ENCODE measurements at places on chromosomes 11 and 22.

GRCh38 chr11:2721210-2721916, 21.6 kb upstream of the KCNQ1OT1 start:
- DNase-seq, result no peak

DNA sequence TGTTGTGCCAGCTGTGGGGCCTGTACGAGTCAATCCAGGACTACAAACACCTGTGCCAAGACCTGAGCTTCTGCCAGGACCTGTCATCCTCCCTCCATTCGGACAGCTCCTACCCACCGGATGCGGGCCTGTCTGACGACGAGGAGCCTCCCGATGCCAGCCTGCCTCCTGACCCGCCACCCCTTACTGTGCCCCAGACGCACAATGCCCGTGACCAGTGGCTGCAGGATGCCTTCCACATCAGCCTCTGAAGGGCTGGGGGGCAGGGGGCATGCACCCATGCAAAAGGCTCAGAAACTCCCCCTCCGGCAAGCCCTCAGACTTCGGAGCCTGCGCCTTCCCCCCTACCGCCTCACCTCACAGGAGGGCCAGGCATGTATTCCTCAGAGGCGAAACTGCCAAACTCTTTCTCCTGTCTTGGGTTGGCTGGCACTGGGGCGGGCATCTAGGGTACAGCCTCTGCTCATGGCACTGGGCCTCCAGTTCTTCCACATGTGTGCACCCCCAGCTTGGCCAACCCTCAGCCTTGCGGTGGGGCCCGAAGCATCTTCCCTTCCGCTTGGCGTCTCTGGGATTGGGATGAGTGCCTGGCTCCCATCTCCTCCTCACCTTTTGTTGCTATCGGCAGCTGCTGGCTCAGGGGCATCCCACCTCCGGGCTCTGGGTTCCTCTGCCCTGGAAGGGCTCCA, 1.2 kb downstream of the FAM89B start:
- DNase-seq, result no peak

DNA sequence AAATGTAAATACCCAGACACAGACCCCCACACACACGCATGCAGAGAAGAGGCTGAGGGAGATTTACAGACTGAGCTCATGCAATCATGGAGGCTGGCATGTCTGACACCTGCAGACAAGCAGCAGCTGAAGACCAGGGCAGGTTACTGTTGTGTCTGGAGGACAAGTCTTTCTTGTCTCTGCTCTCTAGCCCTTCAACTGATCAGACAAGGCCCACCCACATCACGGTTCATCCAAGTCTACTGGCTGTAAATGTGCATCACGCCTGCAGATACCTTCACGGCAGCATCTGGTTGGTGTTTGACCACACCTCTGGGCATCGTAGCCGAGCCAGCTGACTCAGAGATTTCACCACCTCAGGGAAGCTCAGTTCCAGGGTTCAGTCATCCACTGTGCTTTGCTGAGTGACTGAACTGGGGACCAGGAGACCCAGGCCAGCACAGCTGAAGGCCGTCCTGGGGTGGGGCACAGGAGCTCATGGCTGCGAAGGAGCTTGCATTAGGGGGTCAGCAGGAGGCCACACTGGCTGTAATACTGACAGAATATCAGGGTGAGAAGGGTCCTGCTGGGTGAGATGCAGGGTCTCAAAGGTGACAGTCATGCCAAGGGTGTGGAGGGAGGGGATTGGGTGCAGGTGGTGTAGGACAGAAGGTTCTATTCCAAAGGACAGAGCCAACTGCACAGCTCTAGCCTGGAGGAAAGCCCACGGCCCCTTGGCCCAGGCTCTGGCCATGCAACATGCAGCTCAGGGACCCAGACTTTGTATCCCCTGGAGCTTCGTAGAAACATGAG, 304.9 kb downstream of the BRD1 start:
- no peak for DNase-seq

DNA sequence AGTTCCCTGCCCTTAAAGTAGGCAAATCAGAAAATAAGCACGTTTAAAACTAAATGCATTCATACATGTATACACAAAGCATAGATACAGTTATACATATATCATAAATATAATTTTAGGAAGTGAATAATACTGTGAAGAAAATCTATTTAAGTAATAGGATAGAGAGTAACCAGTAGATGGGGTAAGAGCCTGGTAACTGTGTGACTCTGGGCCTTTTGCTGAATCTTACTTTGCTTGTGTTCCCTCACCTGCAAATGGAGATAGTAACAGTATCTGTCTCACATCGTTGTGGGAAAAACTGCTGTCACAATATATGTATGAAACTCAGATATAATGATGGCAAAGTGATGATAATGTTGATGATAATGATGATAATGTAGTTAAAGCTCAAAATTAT, 29.9 kb downstream of the MS4A2 start:
- DNase-seq, result no peak

DNA sequence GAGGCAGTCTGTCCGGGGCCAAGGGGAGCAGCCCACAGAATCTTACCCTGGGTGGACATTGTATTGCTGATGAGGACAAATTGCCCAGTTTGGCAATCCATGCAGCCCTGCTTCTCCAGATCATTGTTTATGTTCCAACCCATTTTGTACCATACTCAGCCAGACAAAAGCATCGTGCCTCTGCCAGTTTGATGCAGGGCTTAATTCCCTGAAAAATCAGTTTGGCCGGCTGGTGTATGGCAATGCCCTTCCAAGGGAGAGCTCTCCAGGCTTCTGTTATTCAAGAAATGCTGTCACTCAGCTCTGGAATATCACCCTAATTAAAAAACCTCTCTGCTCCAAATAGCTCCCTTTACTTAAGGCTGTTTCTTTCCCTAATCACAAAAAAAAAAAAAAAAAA, 697.7 kb downstream of the TBC1D22A start:
- no peak for DNase-seq

DNA sequence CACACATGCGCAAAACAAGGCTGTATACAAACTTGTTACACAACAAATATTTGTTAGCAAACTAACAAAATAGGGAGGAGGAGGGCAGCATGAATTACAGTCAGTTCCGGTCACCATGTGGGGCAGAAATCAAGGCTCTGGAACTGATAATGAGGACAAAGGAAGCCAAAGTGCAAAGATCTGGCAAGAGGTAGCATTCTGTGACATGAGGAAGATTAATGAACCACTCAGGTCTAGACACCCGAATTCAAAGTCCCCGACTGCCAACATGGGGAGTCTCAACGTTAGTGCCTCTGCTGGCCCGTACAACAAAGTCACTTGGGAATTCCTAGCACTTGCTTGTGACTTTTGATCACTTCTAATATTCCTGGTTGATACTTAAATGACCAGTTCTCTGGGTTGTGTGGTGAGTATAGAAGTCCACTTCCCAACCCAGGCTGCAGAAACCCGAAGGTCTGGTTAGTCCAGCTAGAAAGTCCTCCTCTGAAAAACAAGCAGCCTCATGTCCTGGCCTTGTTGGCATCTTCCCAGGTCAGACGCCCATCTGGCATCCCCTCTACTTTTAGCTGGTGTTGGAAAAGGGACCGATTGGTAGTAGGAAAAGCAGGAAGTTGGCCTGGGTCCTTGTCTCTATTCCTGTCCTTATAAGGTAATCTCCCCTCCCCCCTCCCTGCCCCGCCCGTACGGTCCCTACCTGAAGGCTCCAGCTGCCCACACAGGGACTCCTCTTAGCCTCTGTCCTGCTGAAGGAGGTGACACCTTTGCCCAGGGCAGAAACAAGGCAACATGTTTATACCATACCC, 1.6 kb downstream of the SUN2 start:
- peak; percentile 71 for DNase-seq

GRCh38 chr11:19093976-19094375, 23.0 kb upstream of the ZDHHC13 start:
- DNase-seq, result no peak

All from DMS 273 treated with DMSO at 0.1 percent for 48 hours (cell line).